GM13976 (cell line): ENCODE measurements at places on chromosomes 12 and 14.

GRCh38 chr12:124747426-124748161, 116.1 kb downstream of the SCARB1 start:
- DNase-seq = no peak

DNA sequence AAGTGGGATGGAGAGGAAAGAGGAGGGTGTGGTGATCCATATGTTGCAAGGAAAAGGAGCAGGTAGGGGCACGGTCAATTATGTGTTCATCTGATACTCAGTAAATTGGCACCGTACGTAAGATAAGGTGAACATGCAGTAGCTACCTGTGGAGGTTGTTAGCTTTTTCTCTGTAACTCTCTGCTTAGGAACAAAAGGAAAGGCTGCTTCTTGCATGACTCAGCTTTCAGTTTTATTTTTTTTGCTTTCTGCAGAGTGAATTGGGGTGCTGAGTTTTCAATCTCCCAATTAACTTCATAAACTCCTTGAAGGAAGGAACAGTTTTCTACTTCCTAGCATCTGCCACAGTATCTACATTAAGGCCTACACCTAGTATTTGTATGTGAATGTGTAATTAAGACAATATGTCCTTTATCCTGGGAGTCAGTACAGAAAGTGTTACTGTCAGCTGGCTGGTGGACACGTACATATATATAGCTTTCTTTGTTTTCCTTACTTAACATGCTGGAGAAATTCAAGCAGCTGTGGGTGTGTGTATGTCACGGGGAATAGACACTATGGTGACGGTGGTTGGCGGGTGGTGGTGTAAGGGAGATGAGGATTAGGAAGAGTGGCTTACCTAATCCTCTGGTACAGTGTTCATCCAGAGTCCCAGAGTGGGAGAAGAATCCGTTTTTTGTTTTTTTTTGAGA, 40.1 kb upstream of the WNK1 start:
- no peak for DNase-seq

DNA sequence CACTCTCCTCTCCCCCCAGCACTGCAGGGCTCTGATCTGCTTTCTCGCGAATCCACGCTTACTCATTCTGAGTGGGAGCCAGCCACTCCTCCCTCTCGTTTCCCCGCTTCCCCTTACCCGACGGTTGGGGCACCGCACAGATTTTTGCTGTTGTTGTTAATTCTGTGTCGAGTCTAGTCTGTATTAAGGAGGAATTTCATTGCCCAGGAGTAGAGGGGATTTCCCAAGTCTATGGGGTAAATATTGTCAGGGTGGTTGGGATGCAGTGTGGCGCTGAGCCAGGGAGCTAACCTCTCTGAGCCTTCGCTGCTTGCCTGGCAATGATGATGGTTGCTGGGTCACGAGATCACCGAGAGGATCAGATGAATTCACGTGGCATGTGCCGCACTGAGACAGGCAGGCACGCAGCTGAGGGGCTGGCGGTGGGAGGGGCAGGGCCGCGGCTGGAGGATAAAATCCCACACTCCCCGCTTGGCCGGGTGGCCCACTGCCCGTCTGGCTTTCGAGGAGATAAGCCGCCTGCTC, 18.5 kb downstream of the NCOR2 start:
- no peak for DNase-seq

DNA sequence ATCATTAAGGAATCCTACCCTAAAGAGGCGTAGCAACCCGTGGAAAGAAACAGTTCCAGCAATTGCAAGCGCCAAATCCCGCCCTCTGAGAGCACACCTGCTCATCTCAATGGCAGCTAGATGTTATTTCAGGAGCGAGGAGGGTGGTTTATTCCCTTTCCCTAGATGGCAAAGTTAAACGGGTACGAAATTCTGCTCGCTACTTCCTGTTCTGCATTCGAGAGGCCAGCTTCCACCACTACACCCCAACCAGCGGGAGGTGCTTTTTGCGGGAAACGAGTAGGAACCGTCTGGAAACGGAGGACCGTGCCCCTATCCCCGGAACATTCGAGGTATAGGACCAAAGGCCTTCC, 536 bp downstream of the VPS29 start:
- peak; percentile 54 for DNase-seq

GRCh38 chr12:126464153-126464552, 1398.9 kb downstream of the AACS start:
- no peak for DNase-seq

- DNase-seq = no peak
These were observed 235.6 kb downstream of the DACT1 start for GRCh38 chr14:58873228-58873953.

- no peak for DNase-seq
These were observed 32.8 kb downstream of the MIA2 start for GRCh38 chr14:39266525-39266870.

DNA sequence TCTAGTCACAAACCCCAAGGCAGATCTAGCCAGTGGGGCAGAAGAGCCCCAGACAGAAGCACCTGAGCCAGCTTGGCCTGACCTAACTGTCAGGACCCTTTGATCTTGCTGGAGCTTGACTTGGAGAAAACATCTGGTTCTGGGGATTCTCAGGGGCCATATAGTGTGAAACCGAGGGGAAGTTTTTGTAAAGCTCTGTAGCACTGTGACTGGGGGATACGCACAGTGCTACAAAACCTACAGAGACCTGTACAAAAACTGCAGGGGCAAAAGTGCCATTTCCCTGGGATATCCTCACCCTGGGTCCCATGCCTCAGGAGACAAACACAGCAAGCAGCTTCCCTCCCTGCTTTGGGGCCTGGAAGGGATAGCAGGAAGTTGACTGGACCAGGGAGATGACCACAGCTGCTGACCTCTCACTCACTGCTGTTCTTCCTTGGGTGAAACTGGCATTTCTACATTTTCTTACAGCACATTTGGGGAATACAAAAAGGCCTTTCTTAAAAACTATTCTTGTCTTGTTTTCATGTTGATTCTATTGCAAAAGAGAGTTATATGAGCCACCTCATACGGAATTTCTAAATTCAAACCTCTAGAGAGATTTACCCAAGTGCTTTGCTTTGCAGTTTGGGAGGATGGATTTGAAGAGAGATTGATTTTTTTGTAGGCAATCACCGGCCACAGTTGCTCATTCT, 140.0 kb downstream of the DAD1 start:
- no peak for DNase-seq

DNA sequence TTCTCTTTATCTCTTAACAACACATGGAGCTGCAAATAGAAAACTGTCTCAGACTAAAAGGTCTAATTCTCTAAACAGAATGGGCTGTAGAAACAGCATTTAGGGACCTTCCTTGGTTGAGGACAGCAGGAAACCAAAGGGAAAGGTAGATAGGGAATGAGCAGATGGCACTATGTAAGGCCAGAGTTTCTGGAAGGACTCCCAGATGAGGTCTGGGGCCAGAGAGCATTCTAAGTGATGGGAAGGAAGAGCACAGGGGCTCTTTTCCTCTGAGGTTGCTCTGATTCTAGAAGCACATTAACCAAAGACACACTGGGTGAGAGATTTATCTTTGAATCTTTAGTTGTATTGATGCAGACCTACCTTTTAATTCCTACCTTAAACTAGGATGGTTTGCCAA, 79.4 kb downstream of the TPH2 start:
- DNase-seq = no peak

GRCh38 chr12:3578557-3578956, 87.6 kb downstream of the PRMT8 start:
- DNase-seq = no peak

GRCh38 chr14:54584097-54584496, 17.2 kb downstream of the SAMD4A start:
- no peak for DNase-seq

DNA sequence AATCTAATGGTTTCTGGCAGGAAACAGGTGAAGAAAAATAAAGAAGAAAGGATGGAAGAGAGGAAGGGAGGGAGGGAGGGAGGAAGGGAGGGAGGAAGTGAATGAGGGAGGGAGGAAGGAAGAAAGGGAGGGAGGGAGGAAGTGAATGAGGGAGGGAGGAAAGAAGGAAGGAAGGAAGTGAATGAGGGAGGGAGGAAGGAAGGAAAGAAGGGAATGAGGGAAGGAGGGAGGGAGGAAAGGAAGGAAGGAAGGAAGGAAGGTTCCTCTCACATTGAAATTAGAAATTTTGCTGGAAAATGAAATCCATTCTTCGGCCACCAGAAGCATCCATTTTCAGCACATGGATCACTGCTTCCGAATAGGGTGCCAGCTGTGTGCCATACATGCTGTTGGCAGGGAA, 62.2 kb upstream of the PELI2 start:
- no peak for DNase-seq

DNA sequence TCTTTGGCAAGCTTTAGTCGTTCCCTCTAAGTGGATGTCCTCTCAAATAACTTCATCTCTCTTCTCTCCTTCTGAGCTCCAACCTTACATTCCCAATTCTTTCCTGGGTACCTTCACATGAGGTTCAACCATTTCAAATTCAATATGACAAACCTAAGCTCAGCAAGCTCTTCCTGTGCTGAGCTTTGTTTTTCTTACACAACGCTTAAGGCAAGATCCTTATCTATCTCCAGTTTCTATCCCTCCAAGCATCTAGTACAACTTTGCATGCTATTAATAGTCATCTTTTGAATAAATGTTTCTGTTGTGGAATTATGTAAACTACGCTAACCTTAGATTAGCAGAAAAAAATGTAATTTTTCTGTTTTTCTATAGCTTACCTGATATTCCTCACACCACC, 63.7 kb upstream of the IFNG-AS1 start:
- no peak for DNase-seq

DNA sequence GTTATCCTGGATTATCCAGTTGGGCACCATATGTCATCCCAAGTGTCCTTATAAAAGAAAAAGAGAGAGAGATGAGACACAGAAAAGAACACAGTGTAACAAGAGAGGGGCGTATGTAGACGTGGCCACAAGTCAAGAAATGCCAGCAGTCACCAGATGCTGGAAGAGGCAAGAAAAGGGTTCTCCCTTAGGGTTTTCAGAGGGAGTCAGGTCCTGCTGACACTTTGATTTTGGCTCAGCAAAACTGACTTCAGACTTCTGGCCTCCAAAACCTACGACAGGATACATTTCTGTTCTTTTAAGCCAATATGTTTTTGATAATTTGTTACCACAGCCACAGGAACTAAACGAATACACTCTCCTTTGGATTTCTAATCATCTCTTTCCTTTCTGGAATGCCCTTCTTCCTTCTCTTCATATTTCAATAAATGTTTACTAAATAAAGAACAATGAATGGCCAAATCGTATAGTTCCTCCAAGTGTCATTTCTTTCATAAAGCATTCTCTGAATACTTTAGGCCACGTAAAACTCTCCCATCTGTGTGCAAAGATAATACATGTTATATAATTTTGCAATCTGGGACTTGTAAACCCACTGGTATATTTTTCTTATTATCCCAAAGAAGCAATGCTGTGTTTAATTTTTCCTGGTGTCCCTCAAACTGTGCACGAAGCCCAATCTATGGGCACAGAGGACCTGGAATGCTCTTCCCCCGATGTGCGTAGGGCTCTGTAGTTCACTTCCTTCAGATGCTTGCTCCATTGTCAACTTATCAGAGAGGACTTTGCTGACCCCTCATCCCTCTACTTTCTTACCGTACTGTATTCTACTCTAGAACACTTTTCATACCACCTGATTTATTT, 303.6 kb downstream of the CEP128 start:
- DNase-seq = no peak

DNA sequence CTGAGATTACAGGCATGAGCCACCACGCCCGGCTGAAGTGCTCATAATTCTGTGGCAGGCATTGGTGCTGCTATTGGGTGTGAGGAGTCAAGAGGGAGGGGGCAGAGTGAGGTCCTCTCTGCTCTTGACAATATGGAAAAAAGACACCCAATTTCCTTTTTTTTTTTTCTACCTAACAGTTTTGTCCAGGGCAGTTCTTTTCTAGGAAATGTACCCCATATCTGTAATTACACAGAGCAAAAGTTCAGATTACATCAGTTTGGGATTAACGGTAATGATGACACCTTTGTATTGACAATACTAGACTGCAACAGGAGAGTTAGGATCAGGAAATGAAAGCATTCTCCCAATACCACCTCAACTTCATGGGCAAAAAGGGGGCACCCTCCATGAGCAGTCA, 36.3 kb downstream of the IGF1 start:
- no peak for DNase-seq

DNA sequence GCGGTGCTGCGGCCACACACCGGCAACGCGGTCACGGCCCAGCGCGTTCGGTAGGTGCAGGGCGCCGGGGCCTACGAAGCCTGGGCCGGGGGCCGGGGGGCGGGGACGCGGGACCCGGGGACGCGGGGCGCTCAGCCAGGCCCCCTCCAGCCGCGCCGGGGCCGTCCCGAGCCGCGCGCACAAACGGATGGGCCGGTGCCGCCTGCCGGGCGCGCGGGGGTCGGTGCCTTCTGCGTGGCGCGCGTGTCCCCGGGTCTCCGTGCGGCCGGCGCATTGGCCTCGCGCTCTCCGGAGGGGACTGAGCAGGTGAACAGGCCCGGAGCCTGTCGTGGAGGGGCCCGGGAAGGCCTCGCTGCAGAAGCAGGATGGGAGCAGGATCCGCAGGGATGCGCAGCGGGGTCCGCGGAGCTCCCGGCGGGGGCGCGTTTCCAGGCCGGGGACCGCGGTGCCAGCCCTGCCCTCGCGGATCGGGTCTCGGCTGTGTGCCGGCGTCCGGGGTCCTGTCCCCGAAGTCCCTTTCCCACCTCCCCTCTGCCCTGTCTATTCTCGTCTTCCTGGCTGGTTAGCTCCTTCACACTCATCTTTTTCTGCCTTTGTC, 421 bp downstream of the GLT1D1 start:
- DNase-seq = peak; percentile 58

GRCh38 chr12:111753144-111753881, 13.4 kb upstream of the ALDH2 start:
- peak; percentile 80 for DNase-seq

DNA sequence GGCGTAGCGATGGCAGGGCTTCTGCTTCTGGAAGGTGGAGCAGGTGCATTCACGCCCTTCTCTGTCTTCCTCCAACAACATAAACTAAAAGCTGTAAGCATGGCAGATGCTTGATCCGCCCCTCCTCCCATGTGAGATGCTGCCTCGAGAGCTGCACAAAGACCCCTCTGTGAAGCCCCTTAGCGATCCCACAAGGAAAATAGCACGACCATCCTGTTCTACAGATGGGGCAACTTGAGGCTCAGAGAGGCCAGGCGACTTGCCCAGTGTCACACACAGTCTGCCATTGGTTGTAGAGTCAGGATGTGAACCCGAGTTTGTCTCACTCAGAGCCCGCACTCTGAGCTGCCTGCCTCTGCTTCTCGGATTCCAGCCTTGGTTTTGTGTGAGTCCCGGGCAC, 144.4 kb downstream of the SCARB1 start:
- DNase-seq = no peak

DNA sequence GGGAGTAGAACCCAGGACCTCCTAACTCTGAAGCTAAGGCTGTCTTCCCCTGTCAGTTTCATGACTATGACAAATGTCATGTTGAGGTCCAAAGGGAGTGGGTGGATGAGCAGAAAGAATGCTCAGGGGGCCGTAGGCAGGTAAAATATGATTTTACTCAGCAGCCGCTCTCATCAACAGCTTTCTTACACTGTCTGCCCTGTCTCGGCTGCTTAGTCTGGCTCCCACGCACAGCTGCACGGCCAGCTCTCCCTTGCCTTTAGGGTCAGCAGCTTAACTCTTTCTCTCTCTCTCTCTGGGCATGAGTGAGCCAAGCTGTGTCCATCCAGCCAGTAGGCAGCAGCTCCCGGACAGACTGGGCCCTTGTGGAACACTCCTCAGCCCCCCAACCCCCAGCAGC, 95.2 kb downstream of the GCH1 start:
- DNase-seq = no peak
